Kasumi-1 (cell line): ENCODE measurements at places on chromosomes 13 and 19.

GRCh38 chr19:19403373-19403901 is 2.0 kb upstream of the GATAD2A start:
- no peak for DNase-seq

GRCh38 chr13:73167028-73167820 is 108.4 kb downstream of the KLF5 start:
- DNase-seq, result no peak

GRCh38 chr19:2320049-2320448 is 8.3 kb downstream of the LSM7 start:
- DNase-seq, result no peak

- peak; percentile 61 for DNase-seq
Observed at GRCh38 chr19:4878491-4878968, 11.1 kb upstream of the PLIN3 start.

DNA sequence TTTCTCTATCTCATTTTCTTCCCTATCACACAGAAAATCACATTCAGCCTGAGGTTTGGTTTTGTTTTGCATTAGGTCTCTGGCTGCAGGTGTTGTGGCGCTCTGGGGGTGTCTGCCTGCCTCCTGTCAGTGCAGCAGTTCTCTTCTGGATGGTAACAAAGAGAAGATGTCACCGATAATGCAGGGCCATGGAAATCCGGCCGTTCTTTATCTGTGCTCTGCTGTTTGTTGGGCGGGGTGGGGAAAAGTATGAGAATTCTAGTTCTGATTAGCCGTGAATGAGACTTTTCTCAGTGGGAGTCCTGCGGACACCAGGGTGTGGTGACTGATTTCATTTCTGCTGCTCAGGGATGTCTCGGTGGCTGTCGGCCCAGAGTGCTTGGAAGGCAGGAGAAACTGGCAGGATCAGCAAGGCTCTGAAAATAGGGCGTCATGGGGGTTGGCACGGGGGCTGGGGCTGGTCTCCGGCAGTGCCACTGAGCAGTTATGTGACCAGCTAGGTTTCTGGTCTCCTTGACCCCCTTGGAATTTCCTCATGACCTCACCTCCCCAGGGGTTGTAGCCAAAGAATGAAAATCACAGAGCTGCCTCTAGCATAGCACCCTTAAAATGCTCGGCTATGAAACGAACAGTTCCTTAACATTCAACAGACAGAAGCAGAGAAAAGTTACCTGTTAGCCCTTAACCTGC is 5.0 kb downstream of the RNF113B start:
- DNase-seq, result no peak

DNA sequence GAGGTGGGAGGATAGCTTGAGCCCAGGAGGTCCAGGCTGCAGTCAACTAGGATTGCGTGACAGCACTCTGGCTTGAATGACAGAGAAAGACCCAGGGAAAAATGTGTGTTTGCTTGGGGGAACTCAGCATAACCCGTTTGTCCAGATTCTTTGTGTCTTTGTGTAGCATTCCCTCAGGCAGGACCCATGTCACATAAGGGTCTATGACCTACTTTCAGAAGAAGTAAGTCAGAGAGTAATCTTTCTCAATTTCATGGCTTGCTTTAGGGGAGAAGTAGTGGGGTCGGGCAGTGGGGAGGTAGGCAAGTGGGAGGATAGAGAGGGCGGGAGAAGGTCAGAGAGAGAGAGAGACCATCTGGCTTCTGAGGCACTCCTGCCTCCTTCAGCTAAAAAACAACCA is 11.9 kb upstream of the PSPC1 start:
- no peak for DNase-seq

GRCh38 chr13:71606818-71607217 is 260.2 kb downstream of the DACH1 start:
- no peak for DNase-seq

GRCh38 chr13:97781891-97782305 is 171.6 kb upstream of the IPO5 start:
- no peak for DNase-seq

- no peak for DNase-seq
Observed at GRCh38 chr13:50693727-50694126, 149.8 kb downstream of the DLEU7 start.

GRCh38 chr13:43963726-43964125 is 84.0 kb downstream of the LACC1 start:
- DNase-seq, result peak; percentile 2

DNA sequence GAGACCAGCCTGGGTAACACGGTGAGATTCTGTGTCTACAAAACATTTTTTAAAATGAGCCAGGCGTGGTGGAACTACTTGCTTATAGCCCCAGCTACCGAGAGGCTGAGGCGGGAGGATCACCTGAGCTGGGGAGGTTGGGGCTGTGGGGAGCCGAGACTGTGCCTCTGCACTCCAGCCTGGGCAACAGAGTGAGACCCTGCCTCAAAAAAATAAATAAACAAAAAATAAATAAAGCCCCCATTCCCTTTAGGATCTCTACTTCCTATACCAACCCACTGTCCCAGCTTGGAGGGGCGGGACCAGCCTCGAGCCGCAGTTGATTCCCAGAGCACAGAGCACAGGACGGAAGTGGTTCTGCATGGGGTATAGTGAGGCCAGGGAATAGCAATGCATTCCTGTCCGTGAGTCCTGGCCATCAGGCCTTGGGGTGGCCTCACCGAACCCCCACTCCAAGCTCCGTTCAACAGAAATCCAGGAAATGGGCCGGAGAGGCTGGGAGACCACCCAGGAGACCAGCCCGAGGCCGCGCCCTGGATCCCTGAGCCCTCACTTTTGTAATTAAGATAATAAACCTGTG is 4.9 kb upstream of the PTBP1 start:
- no peak for DNase-seq

- no peak for DNase-seq
Observed at GRCh38 chr19:7818806-7819205, 11.2 kb upstream of the EVI5L start.

- DNase-seq, result no peak
Observed at GRCh38 chr13:20847296-20847695, 55.2 kb downstream of the XPO4 start.

DNA sequence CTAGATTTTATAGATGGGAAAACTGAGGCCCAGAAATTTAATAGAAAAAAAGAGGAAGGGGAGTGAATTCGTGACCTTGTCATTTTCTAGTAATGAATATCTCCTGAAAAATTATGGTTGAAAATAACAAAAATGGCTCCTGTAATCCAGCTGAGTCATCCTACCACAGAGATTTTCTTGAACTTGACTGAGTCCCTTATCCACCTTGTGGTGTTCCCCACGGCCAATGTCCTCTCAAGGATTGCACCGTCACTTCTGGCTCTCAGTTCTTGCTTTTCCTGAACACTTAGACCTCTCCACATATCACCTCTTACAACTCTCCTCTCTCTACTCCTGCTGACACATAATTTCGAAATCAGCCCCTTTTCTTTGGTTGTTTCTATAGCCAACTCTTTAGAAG is 1.2 kb upstream of the KATNAL1 start:
- DNase-seq, result no peak

- DNase-seq, result no peak
Observed at GRCh38 chr13:61029064-61029463, 386.6 kb downstream of the PCDH20 start.

DNA sequence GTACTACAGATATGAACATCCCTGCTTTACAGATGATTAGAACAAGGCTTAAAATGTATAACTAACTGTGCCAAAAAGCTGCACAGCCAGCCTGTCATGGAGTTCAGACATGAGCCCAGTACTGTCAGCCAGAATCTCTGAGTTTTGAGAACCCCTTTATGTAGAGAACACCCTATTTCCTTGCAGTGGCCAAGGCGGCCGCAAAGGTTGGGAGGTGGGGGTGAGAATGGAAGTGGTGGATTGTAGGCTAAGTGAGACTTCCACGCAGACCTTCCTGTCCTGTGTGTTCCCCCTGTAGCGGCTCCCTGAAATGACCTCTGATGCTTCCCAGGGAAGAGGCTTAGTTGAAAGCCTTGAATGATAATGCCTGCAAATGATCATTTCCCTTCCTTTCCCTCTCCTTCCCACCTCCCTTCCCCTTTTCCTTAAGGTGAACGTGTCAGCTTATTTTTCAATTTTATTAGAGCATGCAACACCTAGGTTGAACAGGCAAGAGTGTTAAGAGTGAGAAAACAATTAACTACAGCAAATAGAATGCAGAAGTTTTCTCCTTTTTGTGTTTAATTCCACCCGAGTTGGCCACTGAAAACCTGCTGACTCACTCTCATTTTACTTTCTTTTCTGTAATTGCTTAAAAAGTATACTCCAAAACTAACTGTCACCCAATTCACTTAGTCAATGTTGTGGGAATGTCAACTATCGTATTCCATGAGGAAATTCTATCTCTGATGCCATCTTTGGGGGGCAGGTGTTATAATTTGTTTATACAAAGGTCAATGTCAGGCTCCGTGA is 167.0 kb upstream of the EDNRB start:
- no peak for DNase-seq

DNA sequence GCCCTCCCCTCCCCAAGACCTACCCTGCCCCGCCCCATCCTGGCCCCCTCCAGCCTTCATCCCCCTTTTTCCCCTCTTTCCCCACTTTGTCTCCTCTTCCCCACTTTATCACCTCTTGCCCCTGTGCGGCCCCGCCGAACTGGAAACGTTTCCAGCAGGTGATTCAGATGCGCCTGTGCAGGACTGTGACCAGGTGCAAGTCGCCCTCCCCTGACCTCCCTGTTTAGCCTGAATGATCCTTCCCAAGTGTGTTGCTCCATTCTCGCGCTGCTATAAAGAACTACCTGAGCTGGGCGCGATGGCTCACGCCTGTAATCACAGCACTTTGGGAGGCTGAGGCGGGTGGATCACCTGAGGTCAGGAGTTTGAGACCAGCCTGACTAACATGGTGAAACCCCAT is 25.9 kb downstream of the ZNF791 start:
- DNase-seq, result no peak

DNA sequence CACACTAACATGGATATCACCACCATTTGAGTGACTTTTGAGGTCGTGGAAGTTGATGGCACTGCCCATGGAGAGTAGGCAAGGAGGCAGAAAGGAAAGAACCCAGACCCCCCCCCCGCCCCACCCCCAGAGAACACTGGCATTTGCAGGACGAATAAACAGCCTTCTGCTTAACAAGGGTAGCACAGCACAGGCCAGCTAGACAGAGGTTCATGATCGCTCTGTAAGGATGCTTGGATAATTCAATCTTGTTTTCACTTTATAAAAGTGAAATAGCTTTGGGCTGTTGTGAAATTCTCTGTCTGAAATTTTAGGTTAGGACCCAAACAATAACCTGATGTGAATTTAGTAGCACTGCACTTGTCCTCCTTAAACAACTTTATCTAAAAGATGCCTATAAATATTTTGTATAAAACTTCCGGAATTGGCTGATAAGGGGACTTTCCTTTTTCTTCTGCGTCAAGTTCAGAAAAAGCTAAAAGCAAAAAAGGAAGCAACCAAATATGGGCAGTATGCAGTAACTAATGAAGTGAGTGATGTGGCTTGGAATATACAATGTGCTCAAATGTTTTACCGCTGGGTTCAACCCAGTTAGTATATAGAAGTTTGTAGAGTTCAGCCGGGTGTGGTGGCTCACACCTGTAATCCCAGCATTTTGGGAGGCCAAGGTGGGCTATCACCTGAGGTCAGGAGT is 163.7 kb downstream of the SHISA2 start:
- no peak for DNase-seq

- no peak for DNase-seq
Observed at GRCh38 chr13:32115066-32115465, 83.5 kb downstream of the FRY start.

DNA sequence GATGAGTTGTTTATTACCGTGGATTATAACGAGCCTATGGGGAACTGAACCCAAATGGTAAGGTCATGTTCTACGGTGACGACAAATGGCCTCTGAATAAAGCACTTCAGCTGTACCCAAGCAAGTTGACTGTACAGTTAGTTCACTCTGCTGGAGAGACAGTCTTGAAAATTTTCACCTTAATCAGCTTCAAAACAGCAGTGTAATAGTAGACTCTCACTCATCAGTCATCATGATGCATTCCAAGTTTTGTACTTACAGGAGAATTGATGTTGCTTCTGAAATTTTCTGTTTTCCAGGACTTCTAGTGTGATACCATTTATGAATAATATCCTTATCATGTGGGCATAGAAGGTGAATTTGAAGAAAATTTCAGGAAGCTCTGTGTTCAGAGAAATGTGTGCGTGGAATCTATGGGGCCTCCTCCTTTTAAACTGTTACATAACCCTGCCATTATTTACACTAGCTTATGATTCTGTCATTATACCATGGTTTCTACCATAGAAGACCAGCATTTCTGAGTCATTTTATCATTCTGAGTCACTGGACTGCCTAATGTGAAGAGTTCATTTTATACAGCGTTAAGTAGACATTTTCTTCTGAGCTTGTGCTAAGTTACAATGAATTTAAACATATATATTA is 96.9 kb downstream of the WDFY2 start:
- DNase-seq, result no peak
